Natural killer cell treated with Interleukin-12 subunit alpha and Interleukin-12 subunit beta and Interleukin-15 and Interleukin-18, amount 100 ng/mL, for 72 hours (primary cell): ENCODE measurements at places on chromosomes 4 and X. TPM values are rescaled to one million over a fixed set of nuclear protein-coding genes. Genes with fewer than 3 reads are reported as not detected.

Gene TKTL2
- total RNA-seq = not detected

Gene FAT1
- not detected for total RNA-seq

DNA sequence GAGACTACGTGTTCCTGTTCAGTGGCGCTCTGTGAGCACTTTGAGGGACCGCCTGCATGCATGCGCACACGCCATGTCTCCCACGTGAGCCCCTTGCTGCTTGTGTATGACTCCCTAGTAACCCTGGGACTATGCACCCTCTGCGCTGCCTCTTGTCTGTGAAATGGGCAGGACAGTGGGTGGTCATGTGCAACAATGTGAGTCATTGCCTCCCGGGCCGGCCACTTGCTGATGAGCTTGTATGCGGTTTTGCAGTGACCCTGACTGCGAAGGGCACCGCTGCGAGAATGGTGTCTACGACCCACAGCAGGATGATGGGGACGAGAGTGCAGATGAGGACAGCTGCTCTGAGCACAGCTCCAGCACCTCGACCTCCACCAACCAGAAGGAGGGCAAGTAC lies 61.4 kb downstream of the TNIP2 start:
- DNase-seq = no peak
- H3K36me3 ChIP-seq = peaks cover 27% of the 10 kb centered on the region
- H3K4me3 ChIP-seq = no peak overlapping the region
- no peak overlapping the region for H3K27ac ChIP-seq
- no peaks in the 10 kb centered on the region for H3K27me3 ChIP-seq

GRCh38 chrX:97290199-97290598 lies 406.5 kb downstream of the RPA4 start:
- H3K4me3 ChIP-seq = no peak overlapping the region

- no peak for DNase-seq
- peaks cover 24% of the 10 kb centered on the region for H3K27me3 ChIP-seq
- no peaks in the 10 kb centered on the region for H3K36me3 ChIP-seq
- no peak overlapping the region for H3K4me3 ChIP-seq
- peaks cover 7% of the 10 kb centered on the region for H3K4me1 ChIP-seq
Measured at GRCh38 chr4:146033149-146033548, 94.5 kb upstream of the ZNF827 start.

Gene ABCG2
- 0.48 TPM for total RNA-seq

DNA sequence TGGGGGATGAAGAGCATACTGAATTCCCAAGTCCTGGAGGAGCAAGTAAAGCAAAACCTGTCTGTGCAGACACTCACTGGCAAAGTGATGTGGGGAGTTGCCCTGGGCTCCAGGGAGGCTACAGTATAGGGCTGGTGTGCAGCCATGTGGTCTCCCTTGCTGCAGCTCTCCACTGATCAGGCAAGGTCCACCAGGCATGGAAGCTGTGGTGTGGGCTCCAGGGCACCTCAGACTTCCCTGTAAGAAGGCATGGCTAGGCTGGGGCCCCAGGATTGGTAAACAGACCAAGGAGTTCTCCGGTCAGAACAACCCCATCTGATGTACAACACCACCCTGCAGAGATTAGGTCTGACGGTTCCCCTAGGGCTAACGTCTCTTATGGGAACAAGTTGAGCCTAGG lies 241.9 kb upstream of the NDST4 start:
- H3K36me3 ChIP-seq = peaks cover 18% of the 10 kb centered on the region
- no peak overlapping the region for H3K4me3 ChIP-seq
- H3K4me1 ChIP-seq = no peaks in the 10 kb centered on the region
- no peak overlapping the region for H3K27ac ChIP-seq

- no peak for DNase-seq
- no peaks in the 10 kb centered on the region for H3K4me1 ChIP-seq
- no peak overlapping the region for H3K4me3 ChIP-seq
- no peaks in the 10 kb centered on the region for H3K36me3 ChIP-seq
- no peaks in the 10 kb centered on the region for H3K27me3 ChIP-seq
Measured at GRCh38 chr4:71980976-71981375, 50.8 kb upstream of the NPFFR2 start.

DNA sequence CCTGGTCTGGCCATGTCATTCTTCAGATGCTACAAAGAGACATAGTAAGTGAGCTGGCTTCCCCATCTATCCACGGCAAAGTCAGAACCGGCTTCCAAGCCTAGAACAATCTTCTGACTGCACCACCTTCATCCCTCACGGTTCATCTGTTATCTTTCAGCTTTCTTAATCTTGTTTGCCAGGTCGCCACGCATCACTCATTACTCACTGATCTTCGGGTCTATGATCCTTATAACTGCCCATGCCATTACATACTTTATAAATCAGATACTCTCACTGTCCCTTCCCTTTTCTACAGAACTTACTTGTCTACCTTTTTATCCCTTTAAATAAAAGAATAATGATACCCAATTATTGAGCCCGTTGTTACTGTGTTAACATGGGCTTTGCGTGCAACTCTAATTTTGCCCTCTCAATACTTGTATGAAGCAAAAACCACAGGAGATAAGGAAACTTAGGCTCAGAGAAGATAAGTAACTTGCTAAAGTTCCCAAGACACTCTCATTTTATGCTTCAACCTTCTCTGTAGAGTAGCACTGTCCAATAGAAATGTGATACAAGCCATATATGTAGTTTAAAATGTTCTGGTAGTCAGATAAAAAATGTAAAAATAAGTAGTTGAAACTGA lies 171.7 kb downstream of the AMELX start:
- H3K27me3 ChIP-seq = peaks cover 6% of the 10 kb centered on the region
- H3K4me1 ChIP-seq = no peaks in the 10 kb centered on the region
- no peaks in the 10 kb centered on the region for H3K36me3 ChIP-seq
- H3K27ac ChIP-seq = no peak overlapping the region

- no peaks in the 10 kb centered on the region for H3K36me3 ChIP-seq
- H3K27ac ChIP-seq = no peak overlapping the region
- H3K4me1 ChIP-seq = no peaks in the 10 kb centered on the region
- DNase-seq = no peak
Measured at GRCh38 chr4:69568787-69569186, 70.7 kb downstream of the UGT2A2 start.

DNA sequence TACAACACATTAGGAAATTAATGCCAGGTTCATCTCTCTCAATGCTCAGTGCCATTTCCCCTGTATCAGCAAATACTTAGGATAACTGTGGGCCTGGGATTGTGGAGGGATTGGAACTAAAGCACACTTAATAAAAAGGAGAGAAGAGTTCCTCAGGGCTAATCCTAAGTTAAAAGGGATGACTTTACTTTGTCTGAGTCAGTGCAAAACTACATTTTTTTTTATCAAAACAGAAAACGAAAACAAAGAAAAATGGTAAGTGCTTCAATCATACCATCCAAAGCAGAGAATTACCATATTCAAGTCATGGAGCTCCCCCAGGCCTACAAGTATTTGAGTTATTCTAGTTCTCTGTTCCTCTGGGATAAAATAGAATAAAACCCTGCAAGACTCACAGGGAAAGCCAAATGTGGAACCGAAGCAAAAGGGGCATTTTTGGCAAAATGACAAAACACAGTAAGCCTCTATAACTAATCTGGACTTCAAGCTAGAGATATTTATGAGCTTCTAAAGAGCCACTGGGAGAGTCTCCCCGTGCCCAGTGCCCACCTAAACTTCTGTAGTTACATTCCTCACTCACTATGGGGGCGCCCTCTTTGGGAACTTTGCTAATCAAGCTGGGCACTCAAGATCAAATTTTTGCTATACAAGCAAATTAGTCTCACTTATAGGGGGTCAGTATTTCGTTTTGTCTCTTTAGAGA lies 53.4 kb downstream of the PALLD start:
- H3K27ac ChIP-seq = no peak overlapping the region
- H3K36me3 ChIP-seq = no peaks in the 10 kb centered on the region
- peaks cover 11% of the 10 kb centered on the region for H3K27me3 ChIP-seq
- no peak for DNase-seq
- no peak overlapping the region for H3K4me3 ChIP-seq

DNA sequence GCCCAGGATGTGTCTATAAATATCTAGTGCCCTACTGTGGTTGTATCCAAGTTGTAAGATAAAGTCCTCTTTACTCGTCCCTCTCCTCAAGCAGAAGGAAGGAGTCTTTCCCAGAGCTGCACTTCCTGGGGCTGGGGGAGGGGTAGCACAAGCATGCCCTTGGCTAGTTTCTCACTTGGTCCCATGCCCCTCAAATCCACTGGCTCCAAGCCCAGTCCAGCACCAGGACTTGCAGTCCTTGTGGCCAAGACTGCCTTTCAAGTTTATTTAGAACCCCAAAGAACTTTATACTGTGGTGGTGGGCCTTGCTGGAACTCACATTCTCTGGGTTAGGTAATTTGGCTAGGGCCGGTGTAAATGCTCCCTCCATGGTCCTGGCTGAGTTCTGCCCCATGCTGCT lies 43.2 kb upstream of the SLC10A4 start:
- peaks cover 11% of the 10 kb centered on the region for H3K27me3 ChIP-seq
- H3K36me3 ChIP-seq = no peaks in the 10 kb centered on the region
- no peak overlapping the region for H3K27ac ChIP-seq
- no peak overlapping the region for H3K4me3 ChIP-seq
- H3K4me1 ChIP-seq = no peaks in the 10 kb centered on the region

- no peak overlapping the region for H3K4me3 ChIP-seq
- H3K27ac ChIP-seq = no peak overlapping the region
- no peaks in the 10 kb centered on the region for H3K4me1 ChIP-seq
- H3K27me3 ChIP-seq = peaks cover 2% of the 10 kb centered on the region
Measured at GRCh38 chrX:128616933-128617332, 564.7 kb upstream of the ACTRT1 start.

- H3K36me3 ChIP-seq = no peaks in the 10 kb centered on the region
- H3K27me3 ChIP-seq = no peaks in the 10 kb centered on the region
- DNase-seq = no peak
- H3K27ac ChIP-seq = no peak overlapping the region
- no peak overlapping the region for H3K4me3 ChIP-seq
Measured at GRCh38 chr4:174248407-174248806, 35.1 kb downstream of the FBXO8 start.

Gene MSL3
- total RNA-seq = 23.9 TPM
